ENCODE measurements at places on chromosomes 3 and 15.

GRCh38 chr3:26058901-26059321 lies 269.0 kb downstream of the OXSM start:
- no peak for DNase-seq

DNA sequence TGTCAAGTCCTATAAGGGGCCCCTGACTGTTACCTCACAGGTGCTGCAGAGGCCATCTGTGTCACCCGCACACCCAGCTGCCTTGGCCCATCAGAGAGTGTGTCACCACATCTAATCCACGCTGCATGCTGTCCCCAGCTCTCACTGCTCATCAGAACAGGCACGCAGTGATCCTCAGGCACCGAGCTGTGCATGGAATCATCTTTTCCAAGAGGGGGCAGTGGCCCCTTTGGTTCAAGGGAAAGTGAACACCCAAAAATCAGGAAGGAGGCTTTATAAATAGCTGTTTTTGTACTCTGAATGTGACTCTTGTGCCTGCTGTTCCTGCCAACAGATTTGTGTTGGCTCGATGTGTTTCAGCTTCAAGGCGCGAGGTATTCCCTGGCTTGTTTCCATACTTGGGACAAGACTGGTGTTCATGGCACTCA lies 110.3 kb upstream of the ETV5 start:
- no peak for DNase-seq

DNA sequence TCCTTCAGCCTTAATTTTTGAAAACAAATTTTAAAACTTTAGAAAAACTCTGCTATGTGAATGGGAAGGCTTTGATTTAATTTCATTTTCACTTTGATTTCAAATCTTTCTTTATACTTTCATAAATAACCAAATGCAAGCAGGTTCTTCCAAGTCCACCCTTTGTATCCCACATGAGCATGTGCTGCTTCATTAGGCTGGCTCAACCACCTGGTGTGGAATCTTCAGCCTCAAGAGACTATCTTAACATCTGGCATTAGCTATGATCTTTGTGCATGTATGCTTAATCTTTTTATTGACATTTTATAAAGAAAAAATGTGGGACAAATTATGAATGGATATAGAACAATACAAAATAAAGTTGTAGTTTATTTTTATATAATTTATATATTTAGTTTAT lies 81.8 kb upstream of the MLF1 start:
- no peak for DNase-seq

DNA sequence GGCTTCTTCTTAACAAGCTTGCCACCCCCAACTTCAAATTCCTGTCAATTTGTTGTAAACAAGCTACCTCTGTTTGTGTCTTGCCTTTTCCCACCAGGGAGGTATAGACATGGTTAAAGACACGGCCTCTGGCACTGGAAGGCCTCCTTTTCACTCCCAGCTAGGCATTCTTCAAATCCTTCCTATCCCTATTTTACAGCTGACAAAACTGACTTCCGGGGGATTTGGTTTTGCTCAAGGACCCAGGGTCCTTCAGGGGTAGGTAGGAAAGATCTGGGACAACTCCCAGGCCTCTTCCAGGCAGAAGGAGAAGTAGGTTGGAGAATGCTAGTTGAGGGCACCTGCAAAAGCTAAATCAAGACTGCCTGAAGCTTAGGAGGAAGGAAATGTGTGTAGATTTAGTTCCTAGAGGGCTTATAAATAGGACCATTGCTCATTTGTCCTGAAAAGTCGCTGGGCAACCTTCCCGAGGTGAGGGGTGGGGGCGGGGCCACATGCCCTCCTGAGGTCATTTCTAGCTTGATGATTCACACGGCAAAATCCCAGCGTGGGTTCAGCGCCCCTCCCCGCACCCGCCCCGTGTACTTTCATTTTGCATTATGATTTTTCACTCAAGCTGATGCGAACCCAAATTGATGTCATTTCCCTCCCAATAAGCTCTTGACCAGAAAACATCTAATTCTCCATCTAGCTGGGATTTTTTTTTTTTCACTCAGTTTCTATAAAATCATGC lies 365.5 kb downstream of the SHQ1 start:
- no peak for DNase-seq

DNA sequence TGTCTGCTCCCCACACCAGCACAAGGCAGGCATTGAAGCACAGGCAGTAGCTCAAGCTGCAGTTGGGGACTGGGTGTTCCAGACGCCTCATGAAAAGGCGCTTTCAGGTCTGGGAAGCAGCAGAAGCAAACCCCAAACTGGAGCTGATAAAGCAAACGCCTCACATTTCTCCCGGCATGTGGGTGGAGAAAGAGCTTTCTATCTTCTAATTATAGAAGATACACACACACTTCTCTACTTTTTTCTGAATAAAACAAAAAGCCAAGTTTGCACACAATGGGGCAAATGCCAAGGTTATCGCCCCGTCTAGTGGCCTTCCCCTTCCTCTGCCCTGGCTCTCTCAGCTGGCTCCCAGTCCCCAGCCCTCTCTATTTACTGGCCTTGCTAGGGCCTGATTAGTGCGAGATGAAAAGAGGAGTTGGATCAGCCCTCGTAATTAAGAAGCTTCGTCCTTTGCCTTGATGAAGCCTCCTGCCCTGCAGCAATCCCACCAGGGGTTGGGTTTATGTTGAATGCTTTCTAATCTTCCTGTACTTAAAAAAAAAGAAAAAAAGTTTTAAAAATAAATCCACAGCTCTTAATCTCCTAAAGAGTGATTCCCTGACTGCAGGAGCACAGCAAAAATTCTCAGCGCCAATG lies 120.2 kb downstream of the MEGF11 start:
- DNase-seq: no peak

GRCh38 chr15:78129077-78129750 lies 2.0 kb downstream of the CIB2 start:
- no peak for DNase-seq

- DNase-seq: no peak
Measured at GRCh38 chr15:87660251-87661129, 596.0 kb downstream of the NTRK3 start.

DNA sequence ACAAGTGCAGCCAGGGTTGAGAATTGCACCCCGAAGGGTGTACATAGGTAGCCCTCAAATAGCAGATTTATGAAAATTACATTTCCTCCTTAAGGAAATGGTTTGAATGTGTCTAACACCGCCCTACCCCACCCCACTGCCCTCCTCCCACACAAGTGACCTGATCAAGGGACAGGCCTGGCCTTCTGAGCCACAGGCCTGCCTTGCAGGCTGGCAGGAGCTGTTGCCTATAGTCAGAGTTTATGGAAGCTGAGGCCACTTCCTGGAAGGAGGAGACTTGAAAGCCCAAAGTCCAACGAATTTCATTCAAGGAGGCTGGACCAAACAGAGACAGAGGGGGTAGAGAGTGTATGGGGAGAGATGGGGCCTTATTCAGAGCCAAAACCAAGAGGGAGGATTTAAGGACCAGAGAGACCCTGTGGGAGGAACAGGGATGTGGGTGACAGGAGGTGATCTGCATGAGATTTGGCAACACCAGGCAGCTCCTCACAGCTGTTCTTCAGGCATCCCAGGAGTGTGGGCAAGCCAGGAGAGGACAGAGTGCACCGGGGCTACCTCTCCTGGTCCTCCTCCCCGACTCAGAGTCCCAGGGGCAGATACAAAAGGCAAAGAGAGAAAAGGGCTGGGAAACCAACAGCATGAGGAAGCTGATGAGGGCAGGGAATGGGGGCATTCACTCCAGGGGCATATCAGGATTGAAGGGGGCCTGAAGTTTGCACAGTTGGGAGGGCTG lies 100.4 kb upstream of the HES1 start:
- no peak for DNase-seq

DNA sequence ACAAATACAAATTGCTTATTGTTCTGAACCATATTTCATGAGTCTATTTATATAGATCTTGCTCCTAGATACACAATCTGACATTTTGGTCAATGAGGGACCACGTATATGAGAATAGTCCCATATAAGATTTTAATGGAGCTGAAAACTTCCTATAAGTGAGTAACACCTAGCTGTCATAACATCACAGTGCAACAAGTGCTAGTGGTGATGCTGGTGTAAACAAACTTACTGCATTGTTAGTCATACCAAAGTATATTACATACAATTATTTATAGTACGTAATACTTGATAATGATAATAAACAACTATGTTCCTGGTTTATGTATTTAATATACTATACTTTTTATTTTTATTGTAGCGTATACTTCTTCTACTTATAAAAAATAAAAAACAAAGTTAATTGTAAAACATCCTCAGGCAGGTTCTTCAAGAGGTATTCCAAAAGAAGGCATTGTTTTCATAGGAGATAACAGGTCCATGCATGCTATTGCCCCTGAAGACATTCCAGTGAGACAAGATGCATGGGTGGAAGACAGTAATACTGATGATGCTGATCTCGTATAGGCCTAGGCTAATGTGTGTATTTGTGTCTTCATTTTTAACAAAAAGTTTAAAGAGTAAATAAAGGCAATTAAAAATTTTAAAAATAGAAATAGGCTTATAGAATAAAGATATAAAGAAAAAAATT lies 46.8 kb upstream of the NAALADL2 start:
- no peak for DNase-seq

GRCh38 chr15:91140601-91141000 lies 40.5 kb downstream of the SV2B start:
- DNase-seq: no peak

Data from NCI-H1694 treated with DMSO at 0.1 percent for 48 hours (cell line).